ENCODE measurements at places on chromosomes 12 and 14. TPM values are rescaled to one million over a fixed set of nuclear protein-coding genes. Genes with fewer than 3 reads are reported as not detected.

MYO1A gene
- total RNA-seq = 1.2 TPM

- DNase-seq = peak; percentile 83
Observed at GRCh38 chr12:63844391-63845341, at the start of gene SRGAP1. TSS of gene SRGAP1 (plus strand) at chr12:63844700. CDS start at chr12:63844817, 117 bp downstream.

LRRK2 gene
- 3.4 TPM for total RNA-seq

- peak; percentile 77 for DNase-seq
Observed at GRCh38 chr14:38721822-38722431, 381.1 kb downstream of the SEC23A start.

GRCh38 chr12:59735231-59735630, 139.4 kb downstream of the SLC16A7 start:
- DNase-seq = no peak

DNA sequence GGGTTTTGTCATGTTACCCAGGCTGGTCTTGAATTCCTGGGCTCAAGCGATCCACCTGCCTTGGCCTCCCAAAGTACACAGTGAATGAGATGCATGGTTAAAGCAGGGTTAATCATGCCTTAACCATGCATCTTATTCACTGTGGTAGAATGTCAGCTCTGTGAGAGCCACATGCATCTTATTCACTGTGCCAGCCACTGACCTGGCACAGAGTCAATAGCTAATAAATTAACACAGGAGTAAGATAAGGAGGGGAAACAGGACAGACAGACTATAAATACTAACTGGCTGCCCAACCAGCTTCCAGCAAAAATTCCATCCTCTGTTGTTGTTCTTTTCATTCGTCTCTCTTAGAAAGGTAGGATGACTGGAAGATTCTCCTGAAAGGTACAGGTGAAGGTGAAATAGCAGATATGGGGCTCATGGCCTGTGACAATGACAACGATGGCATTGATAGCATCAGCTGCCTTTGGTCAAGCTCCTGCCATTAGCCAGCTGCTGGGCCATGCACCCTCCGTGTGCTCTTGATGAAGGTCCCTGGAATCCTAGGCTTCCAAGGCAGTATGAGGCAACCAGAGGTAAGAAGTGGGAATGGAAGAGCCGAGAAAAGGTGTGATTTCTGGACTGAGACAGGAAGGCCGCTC, 76.6 kb downstream of the ZNF664 start:
- no peak for DNase-seq

DNA sequence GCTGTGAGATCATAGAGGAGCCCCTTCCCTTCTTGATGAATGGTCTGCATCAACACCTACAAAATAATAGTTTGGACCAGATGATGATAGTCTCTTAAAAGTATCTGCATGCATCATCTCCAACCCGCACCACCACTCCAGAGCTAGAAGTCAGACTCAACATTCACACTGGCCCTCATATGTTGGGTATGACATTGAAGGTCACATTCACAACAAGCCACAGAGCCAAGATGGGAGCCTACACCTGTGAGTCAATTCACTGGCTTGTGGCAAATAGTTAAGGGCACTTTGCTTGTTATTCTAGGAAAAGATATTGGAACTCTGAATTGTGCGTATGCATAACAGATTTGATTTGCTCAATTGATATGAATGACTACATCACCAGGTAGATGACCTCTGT, 1197.9 kb downstream of the VRK1 start:
- no peak for DNase-seq

Measured in A673 (cell line).